CD4-positive, alpha-beta T cell treated with Interleukin-15 for 1 hour (primary cell): ENCODE measurements at places on chromosomes 16 and 17.

DNA sequence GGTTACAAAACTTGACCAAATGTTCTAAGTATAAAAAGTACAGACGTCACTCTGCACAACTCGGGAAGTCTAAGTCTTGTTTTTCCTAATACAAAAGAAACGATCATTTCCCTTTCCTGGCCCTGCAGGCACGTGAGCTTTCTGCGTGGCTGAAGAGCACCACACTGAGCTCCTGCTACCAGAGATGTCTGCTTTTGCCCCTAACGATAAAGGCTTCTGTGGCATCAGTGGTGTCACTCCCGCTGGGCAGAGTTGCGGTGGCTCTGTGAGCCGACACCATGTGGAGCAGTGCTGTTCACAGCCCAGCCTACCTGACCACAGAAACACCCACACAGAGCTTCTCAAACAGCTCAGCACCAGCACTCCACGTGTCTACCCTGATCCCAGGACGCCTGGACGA, 20.5 kb downstream of the EMC8 start:
- DNase-seq: no peak

GRCh38 chr17:81029859-81030258, 5.1 kb upstream of the BAIAP2 start:
- DNase-seq: no peak

GRCh38 chr17:10372906-10373305, at the start of gene MYH13:
Gene MYH13, minus strand, starts transcription at chr17:10373006. Its CDS starts 8,476 bp downstream, at chr17:10364530.
- DNase-seq: no peak

DNA sequence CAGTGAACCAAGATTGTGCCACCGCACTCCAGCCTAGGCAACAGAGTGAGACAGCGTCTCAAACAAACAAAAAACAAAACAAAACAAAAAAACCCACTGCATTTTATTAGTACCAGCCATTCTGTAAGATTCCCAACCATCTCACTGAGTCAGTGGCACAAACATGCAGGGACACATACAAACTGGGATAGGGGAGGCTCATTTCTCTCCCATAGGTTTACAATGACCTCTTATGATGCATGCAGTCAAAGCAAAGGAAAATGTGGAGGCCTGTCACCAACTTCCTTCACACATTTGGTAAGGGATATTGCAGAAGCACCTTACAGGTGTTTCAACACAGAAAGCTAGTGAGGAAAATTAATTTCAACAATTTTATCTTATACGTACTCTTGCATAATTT, 12.4 kb upstream of the STRADA start:
- DNase-seq: no peak

DNA sequence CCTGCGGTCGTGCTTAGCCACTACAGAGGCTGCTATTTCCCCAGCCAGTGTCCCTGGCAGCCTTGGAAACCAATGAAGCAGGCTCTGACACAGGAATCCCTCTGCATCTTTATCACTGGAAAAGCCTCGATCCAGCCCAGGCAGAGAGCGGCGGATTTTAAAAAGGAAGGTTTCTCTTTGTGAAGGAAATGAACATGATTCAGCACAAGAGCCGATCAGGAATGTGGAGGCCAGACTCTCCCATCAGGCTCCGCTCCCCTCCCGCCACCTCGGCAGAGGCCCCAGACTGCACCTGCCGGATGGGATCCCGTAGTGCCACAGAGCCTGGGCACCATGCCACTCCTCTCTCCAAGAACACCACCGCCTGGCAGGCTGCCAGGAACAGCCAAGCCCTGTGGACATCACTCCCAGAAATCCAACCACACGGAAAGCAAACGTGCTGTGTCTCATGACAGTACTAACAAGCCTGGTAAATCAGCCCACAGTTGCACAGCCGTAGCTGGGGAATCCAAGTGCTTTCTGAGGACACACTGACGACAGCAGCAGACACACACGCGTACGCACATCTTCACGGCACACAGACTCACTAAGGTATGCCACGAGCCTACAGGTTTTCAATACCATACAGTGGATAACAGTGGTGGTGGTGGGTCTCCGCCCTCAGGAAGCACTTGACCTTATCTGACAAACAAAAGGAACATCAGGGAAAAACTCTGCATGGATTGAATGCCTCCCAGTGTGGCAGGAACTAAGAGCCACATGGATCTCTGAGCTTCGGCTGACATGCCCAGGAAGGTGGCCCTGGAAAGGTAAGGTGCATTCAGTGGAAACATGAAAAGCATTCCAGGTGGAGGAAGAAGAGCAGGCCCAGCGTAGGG, 5.4 kb downstream of the LRRC75A start:
- no peak for DNase-seq
